ENCODE measurements at places on chromosomes 12 and 14.

- no peak for DNase-seq
Observed at GRCh38 chr12:18430425-18431048, 169.2 kb downstream of the PIK3C2G start.

- no peak for DNase-seq
Observed at GRCh38 chr14:90118027-90118426, 56.2 kb downstream of the KCNK13 start.

GRCh38 chr14:90750701-90751100 lies 65.5 kb downstream of the TTC7B start:
- no peak for DNase-seq

- DNase-seq: no peak
Observed at GRCh38 chr14:49314737-49315136, 271.4 kb downstream of the RPS29 start.

DNA sequence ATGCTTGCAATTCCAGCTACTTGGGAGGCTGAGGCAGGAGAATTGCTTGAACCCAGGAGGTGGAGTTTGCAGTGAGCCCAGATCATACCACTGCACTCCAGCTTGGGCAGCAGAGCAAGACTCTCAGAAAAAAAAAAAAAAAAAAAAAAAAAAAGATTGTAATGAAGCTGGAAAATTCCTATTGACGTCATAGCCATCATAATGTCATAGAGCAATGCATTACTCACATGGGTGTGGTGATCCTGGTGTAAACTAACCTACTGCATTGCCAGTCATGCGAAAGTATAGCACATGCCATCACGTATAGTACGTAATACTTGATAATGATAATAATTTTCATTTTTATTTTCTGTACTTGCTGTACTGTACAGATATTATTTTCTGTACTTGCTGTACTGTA lies 42.7 kb upstream of the NID2 start:
- no peak for DNase-seq

DNA sequence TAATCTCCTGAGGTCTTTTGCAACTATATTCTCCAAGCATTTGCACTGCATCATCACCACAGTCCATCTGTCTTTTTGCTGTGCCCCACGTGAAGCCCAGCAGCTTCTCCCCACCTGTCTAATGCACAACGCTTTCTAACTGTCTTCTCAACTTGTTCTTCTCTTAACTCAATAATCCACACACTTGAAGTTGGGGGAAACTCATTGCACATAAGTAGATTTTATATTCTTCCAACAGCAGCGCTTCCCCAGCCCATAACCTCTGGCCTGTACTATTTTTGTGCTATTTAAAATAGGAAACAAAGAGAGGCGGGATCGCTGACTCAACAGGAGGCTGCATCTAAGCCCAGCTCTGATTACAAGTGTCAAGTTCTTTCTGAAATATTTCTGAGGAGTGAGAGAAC lies 226.7 kb downstream of the GXYLT1 start:
- no peak for DNase-seq

DNA sequence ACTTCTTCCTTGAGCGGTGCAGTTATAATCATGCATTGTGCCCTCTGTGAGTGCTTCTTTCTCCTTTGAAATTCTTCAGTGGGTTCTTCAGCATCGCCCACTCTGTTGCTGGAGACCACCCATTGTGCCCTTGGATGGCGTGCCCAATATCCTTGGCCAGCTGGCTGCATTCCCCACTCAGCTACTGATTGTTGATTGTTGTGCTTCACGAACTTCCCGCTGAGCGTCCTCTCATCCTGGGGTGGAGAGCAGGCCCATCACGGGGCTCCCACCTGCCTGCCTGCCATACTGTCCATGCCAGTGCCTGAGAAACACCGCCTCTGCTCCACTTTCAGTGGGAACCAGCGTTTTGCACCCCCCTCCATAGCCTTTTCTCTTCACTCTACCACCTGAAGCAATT lies 8.6 kb upstream of the SSTR1 start:
- DNase-seq: no peak

- DNase-seq: no peak
Observed at GRCh38 chr12:39165338-39165737, 259.9 kb upstream of the CPNE8 start.

DNA sequence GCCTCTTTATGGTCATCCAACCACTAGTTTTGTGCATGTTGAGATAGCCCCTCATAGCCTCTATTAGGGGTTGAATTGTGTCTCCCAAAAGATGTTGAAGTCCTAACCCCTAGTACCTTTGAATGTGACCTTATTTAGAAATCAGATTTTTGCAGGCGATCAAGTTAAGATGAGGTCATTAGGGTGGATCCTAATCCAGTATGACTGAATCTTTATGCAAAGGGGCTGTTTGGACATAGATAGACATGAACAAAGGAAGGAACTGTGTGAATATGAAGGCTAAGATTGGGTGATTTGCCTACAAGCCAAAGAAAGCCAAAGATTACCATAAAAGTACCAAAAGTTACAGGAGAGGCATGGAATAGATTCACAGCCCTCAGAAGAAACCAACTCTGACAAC lies 209.6 kb downstream of the NUAK1 start:
- no peak for DNase-seq

GRCh38 chr14:68756000-68756481 lies 36.8 kb downstream of the ZFP36L1 start:
- DNase-seq: no peak

- no peak for DNase-seq
Observed at GRCh38 chr12:121505513-121505912, 75.3 kb downstream of the KDM2B start.

GRCh38 chr12:12685305-12685704 lies 10.7 kb downstream of the GPR19 start:
- DNase-seq: no peak

- no peak for DNase-seq
Observed at GRCh38 chr12:129873111-129873832, 30.6 kb downstream of the TMEM132D start.

GRCh38 chr12:870378-870777 lies 79.1 kb downstream of the RAD52 start:
- no peak for DNase-seq

DNA sequence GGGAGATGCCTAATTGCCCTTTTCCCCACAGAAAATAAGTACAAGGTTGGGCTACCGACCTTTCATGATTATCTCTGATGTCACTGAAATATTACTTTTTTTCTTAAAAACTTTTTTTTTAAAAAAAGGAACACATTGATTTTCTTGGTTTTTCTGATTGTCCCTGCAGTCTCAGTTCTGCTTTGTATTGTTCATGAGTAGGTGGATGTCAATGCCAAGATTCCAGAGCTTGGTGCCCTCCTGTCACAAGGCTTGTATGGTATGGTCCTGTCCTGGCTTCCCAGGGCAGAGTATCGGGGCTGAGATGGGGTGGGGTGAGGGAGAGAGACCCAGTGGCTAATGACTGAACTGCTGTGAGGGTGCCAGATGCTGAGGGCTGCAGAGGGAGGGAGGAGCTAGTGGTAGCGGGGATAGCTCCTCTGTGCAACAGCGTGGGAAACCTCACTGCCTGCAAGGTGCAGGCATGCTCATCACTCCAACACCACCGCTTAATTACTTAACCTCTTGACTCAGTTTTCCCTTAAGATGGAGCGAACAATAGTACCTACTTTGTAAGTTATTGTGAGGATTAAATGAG lies 4.4 kb upstream of the CTDSP2 start:
- no peak for DNase-seq

- DNase-seq: no peak
Observed at GRCh38 chr14:53411125-53411524, 258.0 kb upstream of the DDHD1 start.
